ENCODE measurements at places on chromosomes 16 and 17. TPM values are rescaled to one million over a fixed set of nuclear protein-coding genes. Genes with fewer than 3 reads are reported as not detected.

MMP25 gene
- total RNA-seq = not detected

DNA sequence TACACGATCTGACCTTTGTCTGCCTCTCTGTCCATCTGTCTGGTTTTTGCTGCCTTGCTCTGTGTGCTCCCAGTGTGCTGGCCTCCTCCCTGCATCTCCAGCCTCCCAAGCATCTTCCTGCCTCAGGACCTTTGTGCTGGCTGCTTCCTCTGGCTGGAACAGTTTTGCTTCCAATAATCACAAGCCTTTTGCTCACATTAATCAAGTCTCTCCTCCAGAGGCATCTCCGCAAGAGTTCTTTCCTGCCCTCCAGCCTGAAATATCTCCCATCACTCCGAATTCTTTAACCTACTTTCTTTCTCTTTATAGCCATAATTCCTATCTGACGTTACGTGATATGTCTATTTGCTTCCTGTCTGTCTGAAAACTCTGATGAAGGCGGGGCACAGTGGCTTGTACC is 267.1 kb downstream of the ABCC12 start:
- no peak for DNase-seq

DNA sequence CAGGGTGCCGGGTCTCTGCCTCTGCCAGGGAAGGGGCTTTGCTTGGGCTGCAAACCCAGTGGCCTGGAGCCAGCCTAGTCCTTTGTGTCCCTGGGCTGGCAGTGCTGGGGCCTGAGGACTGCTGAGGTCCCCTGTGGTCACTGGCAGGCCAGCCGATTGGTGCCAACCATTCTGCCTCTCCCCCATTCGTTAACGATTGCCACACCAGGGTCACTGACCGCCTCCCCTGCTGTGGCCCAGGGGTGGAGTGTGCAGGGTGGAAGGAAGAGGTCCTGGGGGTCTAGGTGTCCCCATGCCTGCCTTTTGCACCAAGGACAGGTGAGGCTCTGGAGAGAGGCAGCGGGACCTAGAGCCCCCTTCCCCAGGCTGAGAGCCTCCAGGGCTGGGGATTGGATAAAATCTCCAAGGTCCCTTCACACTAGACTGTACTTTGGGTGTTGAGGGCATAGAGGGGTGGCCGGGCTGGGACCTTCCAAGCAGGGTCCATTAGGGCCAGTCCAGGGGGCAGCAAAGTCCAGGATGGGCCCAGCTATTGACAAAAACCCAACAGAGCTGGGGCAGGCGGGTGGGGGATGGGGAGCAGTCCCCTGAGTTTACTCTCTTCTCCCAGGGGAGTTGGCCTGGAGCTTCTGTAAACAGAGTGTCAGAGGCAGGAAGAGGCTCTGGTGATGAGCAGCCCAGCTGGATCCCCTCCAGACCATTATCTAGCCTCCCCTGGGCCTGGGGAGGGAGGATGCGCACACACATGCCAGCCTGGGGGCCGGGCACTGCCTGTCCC is 1.1 kb downstream of the VASN start:
- DNase-seq = peak; percentile 64

- no peak for DNase-seq
These were observed 36.7 kb downstream of the GRIN2C start for GRCh38 chr17:74822939-74823367.

GRCh38 chr17:65679165-65679845 is 117.9 kb upstream of the AXIN2 start:
- no peak for DNase-seq
